ENCODE measurements at places on chromosomes 16 and 17.

- peak; percentile 45 for DNase-seq
These were observed 415.1 kb downstream of the NPIPA8 start for GRCh38 chr16:17921357-17921978.

- no peak for DNase-seq
These were observed 103.9 kb upstream of the FAM20A start for GRCh38 chr17:68704871-68705713.

- DNase-seq = no peak
These were observed 165.6 kb downstream of the USP31 start for GRCh38 chr16:22983614-22984013.

DNA sequence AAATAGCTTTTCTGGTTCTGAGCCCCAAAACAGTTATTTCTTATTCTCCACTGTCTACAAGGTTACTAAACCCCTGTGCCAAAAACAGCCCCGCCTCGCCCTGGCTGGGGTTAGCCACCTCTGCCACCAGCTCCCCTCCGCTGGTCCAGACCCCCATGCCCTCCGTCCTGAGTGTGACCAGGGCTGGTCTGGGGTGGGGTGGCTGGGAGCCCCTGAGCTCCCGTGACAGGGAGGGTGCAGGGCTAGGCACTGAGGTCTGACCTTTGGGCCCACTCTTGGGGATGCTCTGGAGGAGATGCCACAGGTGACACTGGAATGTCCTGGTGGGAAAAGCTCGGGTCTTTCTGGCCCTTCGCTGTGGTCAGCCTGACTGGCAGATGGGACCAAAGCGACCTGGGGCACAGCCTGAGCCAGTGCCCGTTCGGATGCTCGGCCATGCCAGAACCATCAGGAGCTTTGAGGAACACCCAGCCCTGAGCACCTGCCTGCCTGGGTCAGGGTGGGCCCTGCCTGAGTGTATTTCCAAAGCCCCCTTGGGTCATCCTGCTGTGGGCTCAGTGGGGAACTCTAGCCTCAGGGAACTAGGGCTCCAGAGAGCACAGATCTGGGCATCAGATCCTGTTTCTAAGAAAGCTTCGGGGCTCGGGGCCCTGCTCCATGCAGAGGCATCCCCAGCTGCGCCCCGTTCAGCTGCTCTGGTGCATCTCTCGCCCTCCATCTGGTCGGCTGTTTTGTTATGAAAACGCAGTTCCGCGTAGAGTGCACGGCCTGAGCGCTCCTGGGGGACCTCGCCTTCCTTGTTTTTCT is 72.1 kb upstream of the GNG13 start:
- DNase-seq = no peak

DNA sequence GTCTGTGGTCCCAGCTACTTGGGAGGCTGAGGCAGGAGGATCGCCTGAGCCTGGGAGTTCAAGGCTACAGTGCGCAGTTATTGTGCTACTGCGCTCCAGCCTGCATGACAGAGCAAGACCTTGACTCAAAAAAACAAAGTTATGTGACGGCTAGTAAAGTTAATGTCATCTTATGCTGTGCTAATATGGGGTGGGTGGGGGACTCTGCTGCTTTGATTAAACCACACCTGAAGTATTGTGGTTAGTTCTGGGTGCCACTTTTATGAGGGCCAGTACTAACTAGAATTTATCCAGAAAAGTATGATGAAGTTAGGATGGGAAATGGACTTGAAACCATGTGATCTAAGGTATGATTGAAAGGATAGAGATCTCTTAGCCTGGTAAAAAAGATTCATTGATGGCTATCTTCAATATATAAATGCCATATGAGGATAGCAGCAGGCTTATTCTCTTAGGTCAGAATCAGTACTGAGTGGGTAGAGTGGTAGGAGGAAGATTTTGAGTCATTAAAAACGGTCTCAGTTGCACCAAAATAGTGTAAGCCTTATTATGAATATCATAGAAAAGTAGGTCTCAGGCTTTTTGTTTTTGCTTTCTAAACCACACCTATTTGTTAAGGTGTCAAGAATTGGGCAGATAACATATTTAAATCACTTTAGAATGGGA is 5.6 kb downstream of the WSB1 start:
- no peak for DNase-seq
